Stimulated activated CD4-positive, alpha-beta T cell treated with anti-CD3 and anti-CD28 coated beads, Interleukin-15, amount 100 ng/mL, for 1 hour (primary cell): ENCODE measurements at places on chromosomes 12 and 14.

DNA sequence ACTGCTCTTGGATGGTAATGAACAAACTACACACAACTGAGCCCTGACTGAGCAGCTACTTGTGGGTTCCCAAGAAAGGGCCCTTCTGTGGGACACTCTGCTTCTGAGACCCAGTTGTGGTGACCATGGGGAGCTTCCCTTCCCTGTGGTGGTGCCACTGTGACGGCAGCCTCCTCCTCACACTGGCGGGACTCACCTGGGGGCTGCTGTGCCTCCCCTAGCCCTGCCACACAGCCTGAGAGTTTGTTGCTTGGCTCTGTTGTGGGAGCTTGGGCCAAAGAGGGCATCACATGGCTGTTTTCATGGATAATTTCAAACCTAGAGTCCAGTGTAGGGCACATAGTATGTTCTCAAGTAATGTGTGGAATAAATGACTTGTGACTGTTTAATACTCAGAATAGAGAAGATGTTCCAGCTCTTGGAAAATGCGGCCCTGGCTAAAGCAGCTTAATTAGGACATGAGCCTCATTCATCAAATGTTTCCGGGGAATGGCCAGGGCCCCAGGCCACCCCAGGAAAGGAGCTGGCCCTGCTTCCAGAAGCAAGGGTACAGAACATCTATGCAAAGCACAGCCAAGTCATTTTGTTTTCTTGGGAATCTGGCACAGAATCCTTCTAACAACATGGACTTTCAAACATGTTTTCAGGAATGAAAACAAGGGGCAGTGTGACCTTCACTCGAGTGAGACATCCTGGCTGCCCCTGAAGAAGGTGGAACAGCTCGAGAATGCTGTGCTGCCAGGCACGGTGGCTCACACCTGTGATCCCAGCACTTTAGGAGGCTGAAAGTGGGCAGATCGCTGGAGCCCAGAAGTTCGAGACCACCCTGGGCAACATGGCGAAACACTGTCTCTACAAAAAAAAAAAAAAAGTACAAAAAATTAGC lies 21.2 kb downstream of the ZFYVE21 start:
- no peak for DNase-seq

- DNase-seq: no peak
Observed at GRCh38 chr12:252636-253035, 10.0 kb downstream of the SLC6A13 start.

DNA sequence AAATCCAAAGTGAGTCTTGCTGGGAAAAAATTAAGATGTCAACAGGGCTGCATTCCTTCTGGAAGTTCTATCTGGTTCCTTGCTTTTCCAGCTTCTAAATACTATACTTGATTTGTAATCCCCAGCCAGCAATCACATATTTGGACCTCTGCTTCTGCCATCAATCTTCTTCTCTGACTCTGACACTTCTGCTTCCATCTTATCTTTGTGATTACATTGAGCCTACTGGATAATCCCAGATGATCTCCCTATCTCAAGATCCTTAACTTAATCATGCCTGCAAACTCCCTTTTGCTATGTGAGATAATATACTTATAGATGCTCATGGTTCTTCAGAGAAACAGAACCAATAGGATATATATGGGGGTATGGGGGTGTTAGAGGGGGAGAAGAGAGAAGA lies 49.9 kb upstream of the ZDHHC17 start:
- DNase-seq: no peak

GRCh38 chr12:62649412-62650138 lies 182.9 kb downstream of the MON2 start:
- DNase-seq: no peak

DNA sequence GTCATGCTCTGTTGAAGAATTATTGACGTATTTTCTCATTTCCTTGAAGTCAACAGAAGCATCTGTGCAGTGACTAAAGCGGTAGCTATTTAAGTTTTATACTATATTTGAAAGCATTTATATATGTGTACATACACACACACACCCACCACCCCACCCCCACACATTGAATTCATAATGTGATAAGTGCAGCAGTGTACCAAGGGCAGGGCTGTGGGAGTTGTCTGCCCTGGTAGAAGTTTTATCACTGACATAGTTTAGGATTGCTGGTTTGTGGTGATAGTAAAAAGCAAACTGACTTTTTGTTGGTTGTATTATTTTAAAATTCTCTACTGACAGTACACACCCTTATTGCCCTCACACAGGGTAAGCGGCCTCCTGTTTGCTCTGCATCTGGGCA lies 39.1 kb downstream of the GAS2L3 start:
- DNase-seq: no peak

DNA sequence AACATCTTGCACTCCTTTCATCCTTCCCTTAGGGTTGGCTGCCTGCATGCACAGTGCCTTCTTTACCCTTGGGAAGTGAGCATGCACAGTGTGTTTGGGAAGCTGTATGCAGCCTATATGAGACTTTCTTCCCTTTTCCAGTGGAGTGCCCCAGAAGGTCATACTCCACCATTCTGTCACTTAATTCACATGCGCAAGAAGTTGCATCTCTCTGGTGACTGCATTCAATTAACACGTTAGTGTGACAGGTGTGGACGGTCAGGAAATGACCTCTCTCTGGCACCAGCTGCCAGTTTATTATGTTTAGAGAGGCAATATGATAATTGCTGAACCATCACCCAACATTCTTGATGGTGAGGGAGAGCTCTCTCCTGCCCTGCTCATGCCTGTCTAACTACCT lies 770.0 kb downstream of the FLRT2 start:
- no peak for DNase-seq

DNA sequence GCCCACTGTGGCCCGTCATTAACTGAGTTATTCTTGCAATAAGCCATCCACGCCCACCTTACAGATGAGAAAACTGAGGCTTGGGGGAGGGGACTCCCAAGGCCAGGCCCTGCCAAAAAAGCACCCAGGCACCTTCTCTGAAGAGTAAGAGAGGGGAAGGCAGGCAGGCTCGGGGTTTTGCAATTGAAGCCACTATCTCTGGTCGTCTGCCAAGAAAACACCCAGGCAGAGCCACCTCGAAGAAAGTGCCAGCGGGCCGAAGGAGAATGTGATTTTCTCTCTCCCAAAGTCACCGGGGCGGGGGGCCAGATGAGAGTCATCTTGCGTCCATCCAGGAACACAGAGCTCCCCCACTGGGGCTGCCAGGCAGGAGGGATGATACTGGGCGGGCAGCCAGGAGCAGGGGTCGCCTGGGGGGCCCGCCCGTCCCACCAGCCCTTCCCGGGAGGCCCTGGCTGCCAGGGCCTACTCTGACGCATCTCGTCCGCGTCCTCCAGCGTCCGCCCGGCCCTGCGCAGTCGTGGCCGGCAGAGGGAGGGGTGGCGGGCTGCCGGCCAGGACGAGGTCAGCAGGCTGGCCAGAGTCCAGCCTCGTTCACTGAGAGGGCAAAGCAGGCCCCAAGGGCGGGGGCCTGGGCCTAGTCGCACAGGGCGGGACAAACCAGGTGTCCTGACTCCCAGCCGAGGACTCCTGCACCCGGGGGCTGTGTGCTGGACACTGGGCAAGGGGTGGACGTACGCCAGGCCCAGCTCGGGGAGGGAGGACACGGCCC lies 74.3 kb downstream of the RFLNA start:
- DNase-seq: no peak
